Right lung (tissue), 10 donors: ENCODE measurements at places on chromosomes 13 and 19. TPM values are rescaled to one million over a fixed set of nuclear protein-coding genes. Genes with fewer than 3 reads are reported as not detected.
A peak's percentile ranks its signal among the peaks of the same experiment; 100 is the strongest.

SYNGR4 gene
- polyA plus RNA-seq: not detected

DNA sequence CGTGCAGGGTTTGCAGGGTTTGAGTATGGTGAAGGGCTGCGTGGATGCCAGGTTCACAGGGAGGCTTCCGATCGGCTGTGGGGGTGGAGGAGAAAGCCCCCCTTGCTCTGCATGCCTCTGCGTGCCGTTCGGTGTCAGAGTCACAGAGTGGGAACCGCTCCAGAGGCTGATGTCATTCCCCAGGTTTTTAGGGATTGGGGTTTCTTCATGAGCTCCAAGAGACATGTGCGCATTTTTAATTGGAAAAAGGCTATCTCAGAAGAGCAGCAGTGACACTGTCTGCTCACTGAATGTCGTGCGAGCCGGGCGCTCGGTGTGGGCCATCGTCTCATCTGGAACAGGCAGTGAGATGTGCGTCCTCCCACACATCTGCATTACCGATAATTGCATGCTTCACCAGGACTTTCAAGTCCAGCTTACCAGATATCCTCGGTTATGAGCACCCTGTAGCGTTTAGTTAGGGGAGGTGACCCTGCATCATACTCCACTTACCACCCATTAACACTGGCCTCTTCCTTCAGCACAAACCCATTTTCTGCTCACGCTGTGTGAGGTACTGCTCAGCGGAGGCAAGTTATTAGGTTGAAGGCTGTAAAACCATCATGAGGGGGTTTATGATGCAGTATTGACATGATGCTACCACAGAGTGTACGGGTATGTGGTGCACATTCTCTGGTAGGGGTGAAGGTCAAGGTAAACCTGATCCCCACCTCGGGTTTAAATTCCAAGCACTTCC, 1.7 kb downstream of the MCF2L start:
- no peak for DNase-seq

GRK1 gene
- 2.4 TPM for polyA plus RNA-seq

GRCh38 chr19:16522559-16523377, 19.5 kb downstream of the CHERP start:
- DNase-seq: no peak

GRCh38 chr19:42422092-42422900, 4.9 kb downstream of the LIPE start:
- no peak for DNase-seq

GRCh38 chr19:55080968-55081769, 5.5 kb downstream of the EPS8L1 start:
- peak; percentile 42 for DNase-seq

DNA sequence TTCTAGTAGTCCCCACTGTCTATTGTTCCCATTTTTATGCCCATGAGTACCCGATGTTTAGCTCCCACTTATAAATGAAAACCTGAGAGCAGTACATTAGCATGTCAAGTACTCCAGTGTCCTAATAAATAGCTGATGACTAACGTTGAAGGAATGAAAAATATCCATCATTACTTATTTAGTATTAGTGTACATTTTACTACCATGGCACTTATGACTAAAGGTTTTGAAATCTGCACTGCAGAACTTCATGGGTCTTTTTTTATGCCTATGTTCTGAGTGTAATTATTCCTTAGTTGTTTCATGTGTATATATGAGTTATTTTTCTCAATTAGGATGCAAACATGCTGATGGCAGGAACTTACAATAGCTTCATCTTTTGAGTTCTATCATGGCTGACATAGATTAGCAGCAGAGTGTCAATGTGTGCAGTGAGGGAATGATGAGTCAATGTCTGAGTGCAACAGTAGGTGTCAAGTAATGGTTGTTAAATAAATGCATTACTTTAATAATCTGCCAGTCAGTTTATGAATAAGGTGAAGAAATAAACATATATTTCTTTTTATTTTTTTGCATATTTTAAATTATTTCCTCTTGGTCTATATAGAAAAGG, 188.4 kb downstream of the ITGBL1 start:
- no peak for DNase-seq

CFAP97D2 gene
- polyA plus RNA-seq: not detected

DNA sequence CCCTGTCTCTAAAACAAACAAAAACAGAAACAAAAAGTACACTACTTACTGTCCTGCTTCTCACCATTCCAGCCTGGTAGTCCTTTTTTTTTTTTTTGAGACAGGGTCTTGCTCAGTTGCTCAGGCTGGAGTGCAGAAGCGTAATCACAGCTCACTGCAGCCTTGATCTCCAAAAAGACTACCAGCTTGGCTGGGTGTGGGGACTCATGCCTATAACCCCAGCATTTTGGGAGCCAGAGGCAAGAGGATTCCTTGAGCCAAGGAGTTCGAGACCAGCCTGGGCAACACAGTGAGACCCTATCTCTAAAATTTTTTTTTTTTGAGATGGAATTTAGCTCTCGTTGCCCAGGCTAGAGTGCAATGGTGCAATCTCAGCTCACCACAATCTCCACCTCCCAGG, 5.1 kb upstream of the GDF15 start:
- DNase-seq: no peak

- no peak for DNase-seq
Observed at GRCh38 chr19:18849838-18850400, 18.2 kb downstream of the UPF1 start.

CATSPERD gene
- polyA plus RNA-seq: not detected

- no peak for DNase-seq
Observed at GRCh38 chr19:35291259-35291658, 702 bp upstream of the MAG start.

- DNase-seq: no peak
Observed at GRCh38 chr19:45177817-45178261, at the start of gene TRAPPC6A. Gene TRAPPC6A, minus strand, starts transcription at chr19:45178237. Its CDS starts 19 bp downstream, at chr19:45178218.

LPAR6 gene
- 62.7 TPM for polyA plus RNA-seq

MRPL34 gene
- 31.0 TPM for polyA plus RNA-seq

GRCh38 chr19:2775556-2776430, 7.3 kb downstream of the SGTA start:
- DNase-seq: no peak

VN1R4 gene
- not detected for polyA plus RNA-seq

GRCh38 chr13:113540523-113540922, 44.0 kb upstream of the TFDP1 start:
- DNase-seq: no peak

- DNase-seq: no peak
Observed at GRCh38 chr13:34361560-34361959, 543.6 kb downstream of the RFC3 start.

TTC9B gene
- 0.17 TPM for polyA plus RNA-seq

GRCh38 chr13:51666374-51666773, 82.1 kb downstream of the WDFY2 start:
- DNase-seq: no peak

DNA sequence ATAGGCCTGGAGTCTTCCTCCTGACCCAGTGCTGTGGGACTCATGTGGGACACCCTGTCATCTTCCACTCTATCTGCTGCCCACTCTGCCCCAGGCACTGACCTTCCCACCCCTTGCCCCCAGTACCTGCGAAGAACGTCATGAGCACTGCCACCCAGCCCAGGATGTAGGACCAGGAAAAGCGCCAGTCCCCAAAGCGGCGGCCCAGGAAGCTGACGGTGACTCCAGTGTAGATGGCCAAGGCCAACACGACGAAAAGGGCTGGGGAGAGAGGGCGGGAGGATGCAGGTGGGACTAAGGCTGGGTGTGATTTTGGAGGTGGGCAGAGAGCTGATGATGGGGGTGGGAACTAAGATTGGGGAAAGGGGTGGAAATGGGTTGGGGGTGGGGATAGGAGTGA, 7.4 kb downstream of the LIM2 start:
- DNase-seq: no peak

DNA sequence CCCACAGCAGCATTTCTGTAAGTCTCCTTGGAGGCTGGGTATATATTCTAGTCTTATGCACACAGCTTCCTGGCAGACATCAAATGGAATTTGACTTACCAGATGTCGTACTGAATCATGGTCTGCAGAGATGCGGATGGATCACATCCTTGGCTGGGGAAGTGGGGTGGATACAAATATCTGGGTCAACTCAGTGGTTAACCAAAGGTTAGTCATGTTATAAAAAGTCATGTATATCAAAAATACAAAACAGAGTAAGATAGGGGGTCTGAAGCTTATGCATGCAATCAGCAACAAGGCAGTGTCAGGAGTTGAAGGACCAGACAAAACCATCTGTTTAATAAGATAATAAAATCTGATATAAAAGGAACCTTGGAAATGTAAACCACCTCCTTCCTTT, 61.9 kb downstream of the WASF3 start:
- no peak for DNase-seq

ZAR1L gene
- polyA plus RNA-seq: not detected

SGTA gene
- 40.5 TPM for polyA plus RNA-seq

DNA sequence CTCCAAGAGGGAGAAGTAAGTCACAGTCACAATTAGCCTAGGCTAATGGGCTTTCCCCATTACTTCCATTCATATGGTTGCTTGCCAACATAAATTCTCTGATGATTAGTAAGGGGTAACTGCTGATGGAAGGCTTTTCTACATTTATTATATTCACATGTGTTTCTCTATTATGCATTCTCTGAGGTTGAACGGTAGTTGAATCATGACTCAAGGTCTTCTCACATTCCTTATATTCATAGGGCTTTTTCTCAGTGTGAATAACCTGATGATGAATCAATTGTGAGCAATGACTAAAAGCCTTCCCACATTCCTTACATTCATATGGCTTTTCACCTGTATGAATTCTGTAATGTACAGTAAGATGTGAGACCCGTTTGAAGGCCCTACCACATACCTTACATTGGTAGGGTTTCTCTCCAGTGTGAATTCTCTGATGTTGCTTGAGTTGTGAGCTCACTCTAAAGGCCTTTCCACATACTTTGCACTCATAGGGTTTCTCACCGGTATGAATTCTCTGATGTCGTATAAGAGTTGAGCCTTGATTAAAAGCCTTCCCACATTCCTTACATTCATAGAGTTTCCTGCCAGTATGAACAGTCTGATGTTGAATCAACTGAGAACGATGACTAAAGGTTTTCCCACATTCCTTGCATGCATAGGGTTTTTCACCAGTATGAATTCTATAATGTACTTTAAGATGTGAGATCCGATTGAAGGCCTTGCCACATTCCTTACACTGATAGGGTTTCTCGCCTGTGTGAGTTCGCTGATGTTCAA, 9.3 kb downstream of the ZNF582 start:
- DNase-seq: no peak

GRCh38 chr19:55305491-55305890, 19.6 kb downstream of the TMEM150B start:
- no peak for DNase-seq

DNA sequence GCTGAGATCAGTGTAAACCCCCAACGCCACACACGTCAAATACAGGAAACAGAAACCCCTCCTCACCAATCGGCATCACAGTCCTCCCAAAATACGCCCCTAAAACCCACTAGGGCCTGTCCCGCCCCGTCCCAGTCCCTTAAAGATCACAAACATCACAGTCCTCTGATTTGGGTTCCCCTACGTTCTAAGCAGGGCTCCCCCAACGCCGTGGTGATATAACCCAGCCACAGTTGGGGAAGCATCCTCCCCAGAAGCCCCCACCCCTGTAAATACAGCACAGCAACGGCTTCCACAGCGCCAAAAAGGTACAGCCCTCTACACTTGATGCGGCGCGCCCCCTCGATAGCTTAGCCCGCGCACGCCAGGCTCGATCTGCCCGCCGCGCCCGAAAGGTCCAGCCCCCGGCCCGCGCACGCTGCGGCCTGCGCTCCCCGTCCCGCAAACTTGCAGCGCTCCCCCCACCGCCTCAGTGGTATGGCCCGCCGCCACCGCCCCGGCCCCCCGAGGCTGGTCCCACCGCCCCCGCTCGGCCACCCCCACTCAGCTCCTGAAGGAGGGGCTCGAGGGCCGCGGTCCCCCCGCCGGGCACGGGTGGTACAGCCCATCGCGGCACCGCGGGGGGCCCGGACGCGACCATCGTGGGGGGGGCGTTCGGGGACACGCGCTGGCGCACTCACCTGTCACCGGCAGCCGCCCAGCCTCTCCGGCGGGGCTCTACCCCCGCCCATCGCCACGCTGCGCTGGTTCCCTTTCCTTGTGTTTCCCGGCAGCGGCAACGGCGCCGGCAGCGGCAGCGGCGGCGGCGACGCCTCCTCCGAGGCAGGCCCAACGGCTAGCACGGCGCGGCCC, at the start of gene AKT2:
TSS of gene AKT2 (minus strand) at position 845 of the 852 bp plus-strand sequence. CDS start 20,078 bp downstream, outside the sequence.
- DNase-seq: peak; percentile 87

- DNase-seq: no peak
Observed at GRCh38 chr13:93925990-93926389, 553.5 kb downstream of the DCT start.

DNA sequence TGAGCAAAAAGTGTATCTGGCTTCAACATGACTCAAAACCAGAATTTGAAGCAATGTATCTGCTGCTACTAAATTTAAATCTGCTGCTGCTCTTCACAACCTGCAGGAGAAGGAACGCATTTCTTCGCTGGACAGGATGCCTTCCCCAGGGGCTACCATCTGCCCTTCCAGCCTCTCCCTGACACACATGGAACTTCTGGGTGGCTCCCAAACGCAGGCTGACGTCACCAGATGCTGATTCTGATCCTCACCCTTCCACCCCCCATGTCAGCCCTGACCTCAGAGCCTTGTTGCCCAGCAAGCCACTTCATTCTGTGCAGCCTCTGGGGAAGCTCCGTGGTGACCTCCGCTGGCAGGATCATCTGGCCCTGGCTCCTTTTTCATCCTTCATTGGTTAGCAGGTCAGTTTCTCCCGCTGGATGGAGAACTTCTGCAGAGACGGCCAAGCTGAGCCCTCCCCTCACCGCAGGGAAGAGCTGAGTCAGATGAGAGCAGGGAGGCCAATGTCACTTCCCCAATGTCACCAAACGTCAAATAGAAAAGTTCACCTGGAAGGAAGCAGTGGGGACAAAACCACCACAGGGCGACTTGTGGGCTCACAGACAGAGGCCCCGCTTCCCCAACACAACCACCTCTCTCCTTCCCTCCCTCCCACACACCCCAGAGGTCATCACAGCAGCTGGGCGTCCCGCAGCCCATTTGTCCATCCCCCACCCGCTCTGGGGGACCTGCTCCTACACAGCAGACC, 14.0 kb upstream of the RAB20 start:
- no peak for DNase-seq

OR4F17 gene
- polyA plus RNA-seq: not detected

DNA sequence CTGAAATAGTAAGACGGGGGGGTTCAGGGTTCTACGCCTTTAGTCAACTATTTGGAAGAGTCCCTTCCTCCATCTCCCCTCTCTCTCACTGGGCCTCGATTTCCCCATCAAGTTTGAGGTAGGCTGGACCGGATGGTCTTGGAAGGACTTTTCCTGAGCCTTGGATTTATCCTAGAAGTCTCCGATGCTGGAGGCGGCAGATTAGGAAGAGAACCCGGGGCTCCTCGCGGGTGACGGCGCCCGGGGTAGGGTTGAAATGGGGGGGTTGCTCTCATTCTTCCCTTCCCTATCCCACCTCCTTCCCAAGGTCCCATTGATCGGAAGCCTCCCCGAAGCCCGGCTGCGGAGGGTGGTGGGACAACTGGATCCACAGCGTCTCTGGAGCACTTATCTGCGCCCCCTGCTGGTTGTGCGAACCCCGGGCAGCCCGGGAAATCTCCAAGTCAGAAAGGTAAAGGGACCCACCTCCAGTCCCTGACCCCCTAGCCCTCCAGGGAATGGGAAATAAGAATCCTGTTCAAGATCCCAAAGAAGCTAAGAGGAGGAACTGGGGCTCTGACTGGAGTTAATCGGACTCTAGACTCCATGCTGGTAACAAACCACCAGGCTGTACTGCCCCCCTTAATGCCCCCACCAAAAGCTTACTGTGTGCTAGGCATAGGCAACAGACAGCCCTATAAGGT, 781 bp downstream of the QPCTL start:
- peak; percentile 46 for DNase-seq
